Activated naive CD8-positive, alpha-beta T cell treated with anti-CD3 and anti-CD28 coated beads for 36 hours (primary cell): ENCODE measurements at places on chromosomes 3 and 15. TPM values are rescaled to one million over a fixed set of nuclear protein-coding genes. Genes with fewer than 3 reads are reported as not detected.

ABTB1 gene
- total RNA-seq = 6.8 TPM

- DNase-seq = no peak
These were observed 257.2 kb upstream of the TPRG1 start for GRCh38 chr3:188914552-188914951.

CSTA gene
- total RNA-seq = not detected

- no peak for DNase-seq
These were observed 173.6 kb upstream of the PROK2 start for GRCh38 chr3:71958533-71958932.

DNA sequence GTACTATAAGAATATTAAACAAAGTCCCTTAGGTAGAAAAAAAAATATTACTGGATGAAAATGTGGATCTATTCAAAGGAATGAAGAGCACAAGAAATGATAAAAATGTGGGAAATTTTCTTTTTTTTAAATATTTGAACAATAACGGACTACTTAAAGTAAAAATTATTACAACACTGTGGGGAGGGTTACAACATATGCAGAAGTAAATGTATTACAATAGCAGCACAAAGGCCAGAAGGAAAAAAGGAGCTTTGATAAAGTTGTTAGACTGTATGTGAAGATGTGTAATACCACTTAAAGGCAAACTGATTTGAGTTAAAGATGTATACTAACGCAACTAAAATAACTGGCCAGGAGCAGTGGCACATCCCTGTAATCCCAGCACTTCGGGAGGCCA lies 427.1 kb downstream of the SHQ1 start:
- DNase-seq = no peak

GRCh38 chr3:171770689-171771620 lies 39.3 kb downstream of the PLD1 start:
- no peak for DNase-seq

GRCh38 chr3:129655291-129655700 lies 48.8 kb upstream of the PLXND1 start:
- no peak for DNase-seq

DNA sequence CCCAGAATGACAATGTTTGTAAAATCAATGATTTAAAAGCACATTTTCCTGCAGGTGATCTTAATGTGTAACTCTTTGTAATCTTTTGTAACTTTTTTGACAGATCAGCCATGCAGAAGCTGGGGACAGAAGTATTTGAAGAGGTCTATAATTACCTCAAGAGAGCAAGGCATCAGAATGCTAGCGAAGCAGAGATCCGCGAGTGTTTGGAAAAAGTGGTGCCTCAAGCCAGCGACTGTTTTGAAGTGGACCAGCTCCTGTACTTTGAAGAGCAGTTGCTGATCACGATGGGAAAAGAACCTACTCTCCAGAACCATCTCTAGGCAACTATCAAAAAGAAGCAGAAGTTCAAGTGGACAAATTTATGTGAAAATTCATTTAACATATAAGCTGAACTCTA lies 32.1 kb upstream of the NUDT16 start:
- no peak for DNase-seq

PLA2G4B gene
- total RNA-seq = 2.1 TPM

DNA sequence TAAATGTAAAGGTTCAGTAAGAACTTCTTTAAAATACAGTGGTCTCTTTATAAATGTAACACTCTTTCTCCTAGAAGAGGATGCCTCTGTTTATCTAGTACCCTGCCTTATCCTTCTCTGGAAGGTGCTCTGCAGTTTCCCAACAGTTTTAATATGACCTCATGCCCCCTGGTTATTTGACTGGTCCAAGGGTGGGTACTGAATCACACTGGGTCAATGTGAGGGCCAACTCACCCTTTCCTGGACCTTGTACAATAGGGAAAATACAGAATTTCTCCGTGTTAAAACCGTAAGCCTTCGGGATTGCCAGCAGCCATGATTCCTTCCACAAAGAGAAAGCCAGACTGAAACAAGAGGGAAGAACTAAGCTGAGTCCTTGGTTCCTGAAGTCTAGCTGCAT lies 9.2 kb downstream of the DCBLD2 start:
- DNase-seq = no peak

DNA sequence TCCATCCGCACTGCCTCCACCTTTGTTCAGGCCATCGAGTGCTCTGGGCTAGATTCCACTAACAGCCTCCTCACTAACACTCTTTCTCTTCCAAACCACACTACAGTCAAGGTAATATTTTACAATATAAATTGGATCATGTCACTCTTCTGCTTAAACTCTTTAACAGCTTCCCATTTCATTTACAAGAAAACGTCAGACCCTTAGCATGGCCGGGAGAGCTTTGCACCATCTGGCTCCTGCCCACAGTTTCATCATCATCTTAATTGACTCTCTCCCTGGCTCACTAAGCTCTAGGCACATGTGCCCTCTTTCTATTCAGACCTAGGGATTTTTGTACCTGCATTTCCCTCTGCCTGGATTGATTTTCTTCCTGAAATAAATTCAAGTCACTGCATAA lies 354.7 kb downstream of the FGF12 start:
- no peak for DNase-seq

GRCh38 chr3:71206305-71207165 lies 377.0 kb downstream of the FOXP1 start:
- DNase-seq = no peak

GRCh38 chr3:32886296-32886695 lies 65.1 kb upstream of the CCR4 start:
- DNase-seq = no peak

GRCh38 chr3:17749281-17749680 lies 6.8 kb upstream of the TBC1D5 start:
- DNase-seq = peak; percentile 4

- DNase-seq = no peak
These were observed 10.6 kb upstream of the MANF start for GRCh38 chr3:51374456-51374855.
